NCI-H1417 (cell line): ENCODE measurements at places on chromosomes 7 and 10.

DNA sequence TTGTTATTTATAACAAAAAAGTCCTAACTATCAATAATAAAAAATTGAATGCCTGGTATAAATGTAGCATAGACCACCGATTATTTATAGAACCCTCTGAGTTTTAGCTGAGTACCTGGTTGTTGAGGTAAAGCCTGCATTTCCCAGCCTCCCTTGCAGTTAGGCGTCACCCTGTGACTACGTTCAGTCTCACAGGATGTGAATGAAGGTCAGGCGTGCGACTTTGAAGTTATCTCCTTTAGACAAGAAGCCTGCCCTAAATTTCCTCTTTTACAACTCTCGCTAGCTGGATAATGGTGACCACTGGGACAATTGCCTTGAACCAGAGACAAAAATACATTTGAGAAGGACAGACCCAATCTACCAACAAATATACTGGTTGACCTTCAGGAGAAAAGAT lies 67.5 kb upstream of the TES start:
- DNase-seq, result no peak

- DNase-seq, result no peak
Measured at GRCh38 chr10:17648243-17649035, 4.5 kb downstream of the STAM start.

DNA sequence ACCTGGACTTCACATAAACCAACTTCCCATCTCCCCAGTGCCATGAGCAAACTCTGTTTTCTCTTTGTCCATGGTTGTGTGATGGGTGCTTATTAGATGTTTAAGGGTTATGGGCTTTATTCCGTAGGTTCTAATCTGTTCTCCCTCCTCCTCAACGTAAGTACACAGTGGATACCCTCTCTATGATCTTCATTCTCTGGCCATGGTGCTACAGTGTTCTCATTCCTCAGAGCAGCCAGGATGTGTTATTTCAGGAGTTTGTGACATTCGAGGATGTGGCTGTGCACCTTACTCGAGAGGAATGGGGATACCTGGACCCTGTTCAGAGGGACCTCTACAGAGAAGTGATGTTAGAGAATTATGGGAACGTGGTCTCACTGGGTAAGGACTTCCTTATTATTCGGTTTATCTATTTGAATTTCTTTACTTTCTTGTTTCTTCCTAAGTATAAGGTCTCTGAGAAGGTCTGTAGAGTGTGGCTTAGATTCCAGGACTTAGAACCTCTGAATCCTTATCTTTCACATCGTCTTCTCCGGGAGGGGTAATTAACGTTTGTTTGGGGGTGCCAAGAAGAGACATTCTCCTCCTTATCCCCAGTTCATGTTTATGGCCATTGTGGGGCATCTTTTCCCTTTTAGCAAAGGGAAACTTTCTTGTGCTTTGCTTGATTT lies 3.8 kb downstream of the ZNF655 start:
- no peak for DNase-seq

GRCh38 chr10:96626795-96627194 lies 40.0 kb upstream of the TM9SF3 start:
- DNase-seq, result peak; percentile 2

DNA sequence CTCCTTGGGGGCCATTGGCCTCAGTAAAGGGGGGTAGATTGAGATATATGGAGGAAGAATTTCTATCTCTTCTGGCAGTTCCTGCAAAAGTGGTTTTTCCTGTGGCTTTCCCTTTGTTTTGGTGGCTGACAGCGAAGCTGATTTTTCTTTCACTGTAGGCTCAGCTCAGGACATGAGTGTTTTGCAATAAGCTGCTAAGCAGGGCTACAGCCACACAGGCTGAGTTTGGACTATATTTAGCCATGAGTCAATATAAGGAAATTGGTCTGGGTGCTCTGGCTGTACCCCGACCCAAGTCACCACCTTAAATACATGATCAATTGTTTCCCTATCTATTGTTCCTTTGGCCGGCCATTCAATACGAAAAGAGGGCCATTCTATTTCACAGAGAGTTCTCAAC lies 212.7 kb upstream of the KCND2 start:
- no peak for DNase-seq

DNA sequence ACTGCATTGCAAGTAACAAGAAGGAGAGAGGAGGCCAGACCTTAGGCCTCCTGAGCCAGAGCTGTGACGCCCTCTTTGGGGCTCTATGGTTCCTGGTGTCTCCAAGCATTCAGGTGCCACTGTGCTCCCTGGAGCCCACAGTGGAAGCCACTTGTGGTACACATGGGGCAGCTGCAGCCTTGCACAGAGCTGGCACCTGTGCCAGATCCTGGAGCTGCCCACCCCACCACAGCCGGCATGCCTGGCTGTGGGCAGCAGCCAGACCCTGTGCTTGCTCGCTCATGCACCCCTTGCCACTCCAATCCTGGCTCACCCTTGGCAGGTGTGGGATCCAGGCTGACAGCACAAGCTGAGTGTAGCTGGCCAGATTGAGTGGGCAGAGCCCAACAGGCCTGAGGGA lies 173.8 kb upstream of the SMIM30 start:
- DNase-seq, result no peak

GRCh38 chr7:78018641-78019446 lies 220.3 kb downstream of the PHTF2 start:
- peak; percentile 71 for DNase-seq

- no peak for DNase-seq
Measured at GRCh38 chr7:37309493-37309892, 139.2 kb downstream of the ELMO1 start.

GRCh38 chr7:37495574-37496184 lies 47.0 kb upstream of the ELMO1 start:
- DNase-seq, result peak; percentile 47

DNA sequence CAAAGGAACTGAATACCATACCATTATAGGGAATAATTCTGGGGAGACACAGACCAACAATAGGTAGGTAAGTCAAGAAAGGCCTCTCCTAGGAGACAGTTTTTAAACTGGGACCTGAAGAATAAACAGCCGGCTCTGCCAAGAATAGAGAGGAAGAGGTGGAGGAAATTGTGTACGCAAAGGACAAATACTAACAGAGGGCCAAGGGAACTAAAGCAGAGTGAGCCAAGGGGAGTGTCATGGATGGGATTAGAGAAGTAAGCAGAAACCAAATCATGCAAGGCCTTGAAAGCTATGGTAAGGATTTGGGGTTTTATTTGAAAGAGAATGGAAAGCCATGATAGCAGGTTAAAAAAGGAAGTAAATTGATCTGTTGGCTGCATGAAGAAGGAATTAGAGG lies 18.1 kb upstream of the ITGB8 start:
- no peak for DNase-seq

DNA sequence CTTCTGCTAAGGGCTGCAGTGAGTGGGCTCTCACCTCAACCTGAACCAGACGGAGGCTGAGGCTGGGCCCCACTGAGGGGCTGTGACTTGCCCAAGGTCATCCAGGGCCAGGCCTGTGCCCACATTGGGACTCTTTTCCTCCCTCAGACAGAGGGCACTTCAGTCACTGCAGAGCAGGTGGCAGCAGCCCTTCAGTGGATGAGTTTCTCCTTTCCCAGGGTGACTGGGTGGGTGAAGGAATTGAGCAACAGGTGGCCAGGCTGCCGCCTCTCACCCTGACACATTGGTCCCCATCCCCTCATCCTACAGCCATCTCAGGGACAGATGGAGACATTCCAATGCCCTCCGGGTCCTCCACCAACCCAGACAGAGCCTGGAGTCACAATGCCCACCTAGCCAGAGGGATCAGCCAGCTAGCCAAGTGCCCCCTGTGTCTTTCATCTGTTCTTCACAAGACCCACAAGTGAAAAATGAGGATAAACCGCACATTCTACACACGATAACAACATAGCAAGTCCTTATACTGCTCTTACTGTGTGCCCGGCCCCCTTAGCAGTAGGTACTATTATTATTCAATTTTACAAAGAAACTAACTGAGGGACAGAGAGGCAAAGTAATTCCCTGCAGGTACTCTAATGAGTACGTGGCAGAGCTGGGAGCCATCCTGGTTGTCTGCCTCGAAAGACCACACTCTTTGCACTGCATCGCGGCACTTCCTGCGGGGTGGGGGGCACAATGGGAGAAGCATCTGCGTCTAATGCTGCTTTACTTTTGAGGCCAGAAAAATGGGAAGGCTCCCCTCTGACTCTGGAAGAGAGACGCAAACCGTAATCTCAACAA lies 1.7 kb upstream of the SLC18A3 start:
- DNase-seq, result peak; percentile 36

- no peak for DNase-seq
Measured at GRCh38 chr7:116899308-116899707, 36.9 kb downstream of the CAPZA2 start.

GRCh38 chr7:124791426-124791825 lies 25.8 kb upstream of the GPR37 start:
- peak; percentile 42 for DNase-seq

GRCh38 chr10:86182595-86182994 lies 184.0 kb downstream of the GRID1 start:
- DNase-seq, result no peak

- DNase-seq, result no peak
Measured at GRCh38 chr7:98621573-98622482, 4.7 kb downstream of the NPTX2 start.

- DNase-seq, result no peak
Measured at GRCh38 chr10:1343176-1343575, 287.0 kb downstream of the WDR37 start.

DNA sequence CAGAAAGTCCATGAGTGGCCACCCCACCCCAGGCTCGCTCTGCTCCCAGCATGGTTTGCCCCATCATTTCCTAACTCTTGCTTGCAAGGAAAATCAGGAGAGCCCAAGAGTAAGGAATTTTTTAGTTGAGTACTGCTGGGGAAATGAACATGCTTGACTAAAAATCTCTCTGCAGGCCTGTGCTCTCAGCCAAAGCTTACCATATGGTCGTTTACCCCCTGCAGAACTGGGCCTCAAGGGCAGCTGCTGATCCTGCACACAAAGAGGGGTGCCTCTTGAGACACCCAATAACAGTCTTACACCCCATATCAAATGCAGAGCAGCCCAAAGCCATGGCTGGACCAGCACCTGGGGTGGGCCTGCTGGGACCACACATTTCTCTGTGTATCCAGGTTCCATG lies 183.2 kb downstream of the CXCL12 start:
- DNase-seq, result no peak

- DNase-seq, result no peak
Measured at GRCh38 chr7:101333912-101334311, 12.3 kb upstream of the IFT22 start.

GRCh38 chr10:6721964-6722615 lies 142.0 kb upstream of the PRKCQ start:
- DNase-seq, result no peak

DNA sequence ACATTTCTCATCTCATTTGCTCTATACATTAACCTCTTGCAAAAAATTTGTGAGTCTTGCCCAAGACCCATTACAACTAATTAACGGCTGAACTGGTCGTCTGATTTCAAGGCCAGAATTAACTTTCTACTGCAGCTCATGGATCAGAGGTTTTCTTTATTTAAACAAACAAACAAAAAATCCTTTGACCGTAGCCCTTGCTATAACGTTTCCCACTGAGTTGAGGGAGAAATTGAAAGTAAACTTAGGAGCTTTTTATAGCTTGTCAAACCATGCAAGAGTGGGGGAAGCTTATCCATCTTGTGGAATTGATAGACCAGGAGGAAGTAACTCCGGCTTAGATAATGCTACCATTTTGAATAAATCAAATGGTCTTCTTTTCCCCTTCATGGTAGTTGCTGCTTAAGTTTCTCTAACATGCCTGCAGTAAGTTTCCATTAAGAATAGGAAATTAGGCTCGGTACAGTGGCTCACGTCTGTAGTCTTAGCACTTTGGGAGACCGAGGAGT lies 3.3 kb downstream of the SRGN start:
- DNase-seq, result no peak

GRCh38 chr10:78907551-78908211 lies 161.1 kb upstream of the ZMIZ1 start:
- DNase-seq, result no peak

DNA sequence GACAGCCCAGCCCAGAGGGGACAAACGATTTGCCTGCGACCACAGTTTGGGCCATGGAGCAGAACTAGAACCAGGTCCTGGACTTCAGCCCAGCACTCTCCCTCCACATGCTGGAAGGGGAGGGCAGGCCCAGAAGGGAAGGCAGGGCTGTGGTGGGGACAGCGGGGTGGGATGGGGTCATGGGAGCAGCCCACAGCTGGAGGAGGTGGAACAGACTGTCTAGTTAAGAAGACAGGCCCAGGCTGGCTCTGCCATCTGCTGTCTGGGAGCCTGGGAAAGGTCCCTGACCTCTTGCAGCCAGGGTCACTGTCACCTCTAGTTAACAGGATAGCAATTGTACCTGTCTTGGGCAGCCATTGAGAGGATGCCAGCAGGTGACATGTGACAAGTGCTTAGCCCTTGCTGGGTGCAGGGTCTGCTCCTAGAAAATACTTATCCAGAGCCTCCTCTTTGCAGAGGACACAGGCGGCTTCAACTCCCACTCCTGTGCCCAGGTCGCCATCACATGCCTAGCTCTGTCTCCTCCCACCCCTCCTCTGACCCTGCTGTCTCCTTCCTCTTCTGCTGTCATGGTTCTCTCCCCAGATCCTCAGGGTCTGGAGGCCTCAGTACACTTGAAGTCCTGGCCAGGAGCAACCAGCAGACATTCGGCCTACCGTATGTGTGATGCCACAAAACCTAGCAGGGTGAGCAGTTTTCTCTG lies 37.0 kb upstream of the CHST15 start:
- DNase-seq, result no peak

- no peak for DNase-seq
Measured at GRCh38 chr10:132482090-132482800, 55.3 kb upstream of the INPP5A start.

DNA sequence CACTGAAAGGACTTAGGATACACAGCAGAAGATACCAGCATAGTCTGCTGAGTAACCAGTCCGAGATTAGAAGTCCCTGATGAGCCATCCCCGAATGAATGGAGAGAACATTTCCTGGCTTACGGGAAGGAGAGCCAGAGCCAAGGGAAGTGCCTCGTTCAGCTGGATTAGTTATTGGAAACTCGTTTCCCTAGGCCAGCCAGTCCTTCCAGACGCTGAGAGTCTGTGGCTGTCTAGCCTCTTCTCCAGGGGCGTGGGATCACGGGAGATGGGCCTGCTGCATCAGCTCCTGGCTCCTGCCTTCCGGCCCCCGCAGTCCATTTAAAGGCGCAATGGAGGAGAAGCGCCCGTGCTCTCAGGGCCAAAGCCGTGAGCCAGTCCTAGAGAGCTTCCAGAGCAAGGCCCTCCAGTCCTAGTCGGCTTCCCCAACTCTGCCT lies 712.8 kb downstream of the PARD3 start:
- DNase-seq, result no peak

GRCh38 chr7:39855325-39855674 lies 94.8 kb upstream of the CDK13 start:
- no peak for DNase-seq

DNA sequence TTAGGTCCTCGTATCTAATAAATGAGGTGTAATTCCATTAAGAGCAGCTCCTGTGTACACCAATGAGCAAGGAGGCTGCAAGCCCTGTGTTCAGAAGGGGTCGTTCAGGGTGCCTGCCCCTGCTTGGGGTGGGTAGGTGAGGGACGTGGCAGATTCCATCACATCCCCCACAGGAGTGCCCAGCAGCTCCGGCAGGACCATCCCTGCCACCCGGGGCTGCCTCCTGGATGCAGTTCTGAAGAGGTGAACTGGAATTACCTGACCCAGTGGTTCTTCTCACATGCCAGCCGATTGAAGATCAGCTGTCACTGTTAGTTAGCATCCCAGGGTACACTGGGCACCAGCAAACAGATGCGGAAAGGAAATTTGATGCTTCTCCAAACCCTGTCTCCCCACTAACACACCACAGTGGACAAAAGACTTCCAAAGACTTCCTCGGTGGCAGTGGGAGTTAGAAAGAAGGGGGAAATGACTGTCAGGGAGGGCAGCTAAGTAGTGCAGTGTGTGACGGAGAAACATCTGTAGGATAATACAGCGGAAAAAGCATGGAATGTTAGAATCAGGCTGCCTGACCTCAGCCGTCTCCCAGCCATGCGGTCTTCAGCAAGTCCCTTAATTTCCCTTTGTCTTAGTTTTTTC lies 313.6 kb upstream of the ZMIZ1 start:
- no peak for DNase-seq
